ENCODE measurements at places on chromosomes 1 and 21.

GRCh38 chr1:156959414-156959813 is 39.0 kb downstream of the LRRC71 start:
- no peak for DNase-seq

DNA sequence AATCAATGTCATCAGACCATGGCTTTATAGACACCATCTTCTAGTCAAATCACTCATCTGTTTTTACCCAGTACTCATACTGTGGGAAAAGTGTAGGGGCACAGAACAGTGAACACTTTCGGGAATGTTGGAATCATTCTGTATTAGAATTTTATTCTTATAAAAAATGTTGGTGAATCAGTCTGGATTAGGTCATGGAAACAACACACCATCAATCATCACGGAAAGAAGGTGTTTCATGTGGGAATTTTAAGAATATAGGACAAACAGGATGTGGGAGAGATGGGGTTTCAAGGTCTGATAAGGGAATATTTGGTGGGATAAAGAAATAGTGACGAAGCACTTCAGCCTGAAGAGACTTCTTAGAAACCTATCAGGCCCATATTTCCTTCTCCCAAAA is 17.3 kb downstream of the GBP1 start:
- no peak for DNase-seq

- no peak for DNase-seq
Measured at GRCh38 chr1:151513626-151514121, 2.5 kb downstream of the CGN start.

DNA sequence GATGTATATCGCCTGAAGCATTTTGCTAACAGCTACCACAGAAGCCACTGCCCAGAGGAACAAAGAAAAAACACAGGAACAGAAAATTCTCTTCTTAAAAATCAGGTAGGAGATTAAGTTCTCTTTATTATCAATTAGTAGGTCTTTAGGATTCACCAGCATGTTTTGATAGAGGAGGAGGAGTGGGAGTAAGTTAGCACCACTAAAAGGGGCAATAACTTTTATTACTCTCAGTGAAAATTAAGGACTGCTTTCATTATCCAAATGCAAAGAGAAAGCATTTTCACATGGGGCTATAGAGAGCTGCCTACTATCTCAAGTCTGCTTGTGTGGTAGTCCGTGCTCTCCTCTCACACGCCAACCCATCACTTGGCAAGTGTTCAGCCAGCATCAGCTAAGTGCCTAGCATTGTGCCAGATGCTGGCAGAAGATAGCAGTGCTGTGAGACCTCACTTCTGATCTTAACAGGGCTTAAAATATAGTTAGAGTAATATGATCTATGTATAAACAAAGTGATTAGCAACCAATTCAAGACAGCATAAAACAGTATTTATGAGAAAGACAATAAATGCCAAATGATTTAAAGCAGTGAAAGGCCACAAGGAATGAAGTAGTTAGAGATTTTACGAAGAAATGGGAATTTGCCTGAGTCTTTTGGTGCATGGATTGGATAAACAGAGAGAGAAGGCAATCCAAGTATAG is 39.8 kb downstream of the ASTN1 start:
- DNase-seq = no peak

- no peak for DNase-seq
Measured at GRCh38 chr1:223665592-223666312, at the start of gene CAPN8. CAPN8 (minus strand) TSS chr1:223665701; CDS start chr1:223665646, 55 bp downstream.

DNA sequence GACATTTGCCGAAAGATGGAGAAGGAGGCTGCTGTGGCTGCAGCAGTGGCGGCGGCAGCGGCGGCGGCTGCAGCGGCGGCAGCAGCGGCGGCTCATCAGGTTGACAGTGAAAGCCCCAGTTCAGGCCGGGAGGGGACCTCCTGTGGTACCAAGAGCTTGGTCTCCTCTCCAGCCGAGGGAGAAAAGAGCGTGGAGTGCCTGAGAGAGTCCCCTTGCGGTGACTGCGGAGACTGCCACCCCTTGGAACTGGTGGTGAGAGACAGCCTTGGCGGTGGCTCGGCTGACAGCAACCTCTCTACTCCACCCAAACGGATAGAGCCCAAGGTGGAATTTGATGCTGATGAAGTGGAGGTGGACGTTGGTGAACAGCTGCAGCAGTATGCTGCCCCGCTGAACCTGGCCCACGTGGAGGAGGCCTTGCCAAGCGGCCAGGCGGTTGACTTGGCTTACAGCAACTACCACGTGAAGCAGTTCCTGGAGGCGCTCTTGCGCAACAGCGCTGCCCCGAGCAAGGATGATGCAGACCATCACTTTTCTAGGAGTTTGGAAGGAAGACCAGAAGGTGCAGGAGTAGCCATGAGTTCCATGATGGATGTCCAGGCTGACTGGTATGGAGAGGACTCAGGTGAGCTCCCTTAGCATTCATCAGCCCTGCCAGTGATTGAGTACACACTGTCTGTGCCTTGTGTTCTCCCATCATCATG is 6.3 kb downstream of the ZBTB8B start:
- DNase-seq = no peak

GRCh38 chr1:45265244-45265643 is 58.8 kb upstream of the ZSWIM5 start:
- no peak for DNase-seq

DNA sequence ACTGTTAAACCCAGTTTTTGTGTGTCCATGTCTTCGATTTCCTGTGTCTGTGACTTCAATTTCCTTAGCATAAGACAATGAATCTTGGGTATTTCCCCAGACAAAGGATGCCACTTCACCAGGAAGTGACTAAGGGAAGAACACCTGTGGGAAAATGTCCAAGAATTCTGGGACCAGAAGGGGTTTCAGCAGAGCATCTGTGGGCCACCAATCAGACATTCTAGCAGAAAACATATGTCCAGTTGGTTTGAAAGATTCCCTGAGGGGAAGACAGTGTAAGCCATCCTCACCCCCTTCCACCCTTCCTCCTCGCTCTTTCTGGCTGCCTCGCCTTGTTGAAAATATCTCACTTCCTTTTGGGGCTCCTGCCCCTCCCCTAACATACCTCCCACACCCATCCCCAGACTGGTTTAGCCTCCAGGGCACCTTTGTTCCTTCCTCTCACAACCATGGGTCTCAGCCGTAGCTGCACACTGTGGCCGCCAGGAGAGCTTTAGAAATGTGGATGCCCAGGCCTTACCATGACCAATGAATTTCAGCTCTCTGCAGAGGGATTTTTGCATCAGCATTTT is 25.5 kb upstream of the IFNAR1 start:
- DNase-seq = no peak

DNA sequence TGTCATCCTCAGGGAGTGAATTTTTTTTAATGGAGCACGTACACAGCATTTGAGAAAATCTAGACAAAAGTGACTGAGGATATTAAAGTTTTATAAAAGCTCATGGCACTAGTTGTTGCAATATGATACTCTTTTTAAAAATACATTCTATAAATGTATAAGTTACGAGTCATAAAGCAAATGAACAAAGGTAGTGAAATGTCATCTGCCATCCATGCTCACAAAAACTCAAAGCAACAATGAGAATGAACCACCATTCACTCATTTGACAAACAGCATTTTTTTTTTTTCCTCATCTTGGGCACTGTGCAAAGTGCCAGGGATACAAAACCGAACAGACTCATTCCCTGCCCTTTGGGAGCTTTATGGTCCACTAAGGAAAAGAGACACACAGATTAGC is 38.7 kb downstream of the GPR137B start:
- DNase-seq = no peak
